ENCODE measurements at places on chromosomes 1 and 21.

GRCh38 chr1:156025876-156026275, 5.1 kb upstream of the SSR2 start:
- no peak for DNase-seq

DNA sequence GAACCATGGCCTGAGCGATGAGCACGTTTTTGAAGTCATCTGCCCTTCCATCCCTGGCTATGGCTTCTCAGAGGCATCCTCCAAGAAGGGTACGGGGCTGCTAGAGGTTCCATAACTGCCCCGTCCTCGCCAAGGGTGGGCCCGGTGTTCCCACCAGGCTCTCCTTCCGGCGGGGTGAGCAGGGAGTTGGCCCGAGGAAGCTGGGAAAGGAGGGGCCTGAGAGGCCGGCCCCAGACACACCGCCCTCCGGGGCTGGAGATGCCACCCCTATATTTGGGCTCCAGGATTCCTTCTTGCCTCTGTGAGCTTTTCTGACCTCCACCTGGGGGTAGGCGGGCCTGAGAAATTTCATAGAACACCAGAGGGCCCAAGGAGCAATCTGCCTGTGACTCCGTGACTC, 28.9 kb downstream of the EPHX1 start:
- no peak for DNase-seq

DNA sequence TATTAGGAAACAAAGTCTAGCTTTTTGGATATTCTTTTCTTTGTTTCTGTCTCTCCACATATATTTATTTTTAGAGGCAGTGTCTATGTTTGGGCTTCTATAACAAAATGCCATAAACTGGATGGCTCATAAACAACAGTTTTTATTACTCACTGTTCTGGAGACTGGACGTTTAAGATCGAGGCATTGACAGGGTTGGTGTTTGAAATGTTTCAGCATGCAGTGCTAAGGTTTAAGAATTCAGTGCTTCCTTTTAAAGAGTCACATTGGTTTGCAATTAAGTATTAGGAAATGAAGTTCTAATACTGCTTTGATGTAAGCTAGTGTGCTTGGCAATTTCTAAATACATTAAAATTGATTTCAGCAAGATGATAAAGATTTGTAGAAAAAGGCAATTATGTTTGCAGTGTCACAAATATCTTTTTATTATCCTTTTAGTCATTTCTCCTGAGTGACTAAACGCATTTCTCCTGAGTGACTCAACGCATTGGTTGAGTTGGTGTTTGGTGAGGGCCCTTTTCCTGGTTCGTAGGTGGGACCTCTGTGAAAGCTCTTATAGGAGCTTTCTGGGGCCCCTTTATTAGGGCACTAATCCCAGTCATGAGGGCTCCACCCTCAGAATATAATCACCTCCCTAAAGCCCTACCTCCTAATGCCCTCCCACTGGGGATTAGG, 317.0 kb downstream of the USP25 start:
- no peak for DNase-seq

GRCh38 chr1:205703072-205703471, 22.8 kb upstream of the SLC45A3 start:
- no peak for DNase-seq

- no peak for DNase-seq
Measured at GRCh38 chr1:89850844-89851415, 30.1 kb downstream of the LRRC8D start.

GRCh38 chr21:33317145-33317544, 7.6 kb upstream of the IFNAR1 start:
- no peak for DNase-seq

DNA sequence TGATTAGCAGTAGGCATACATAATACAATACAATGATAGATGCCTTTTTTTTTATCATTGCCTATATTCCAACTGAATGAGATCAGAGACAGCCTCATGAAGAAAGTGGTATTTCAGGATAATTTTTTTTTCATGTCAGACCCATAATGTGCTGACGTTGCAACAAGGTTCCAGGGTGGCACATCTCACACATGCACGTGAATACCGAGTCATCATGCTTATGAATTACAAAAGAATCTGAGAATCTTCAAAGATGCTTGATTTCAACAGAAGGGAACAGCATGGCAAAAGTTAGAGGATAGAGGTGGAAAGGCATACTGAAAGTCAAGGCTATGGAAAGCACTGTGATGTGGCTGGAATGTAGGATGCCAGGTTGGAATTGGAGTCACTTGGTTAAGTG, 5.0 kb upstream of the RNF11 start:
- no peak for DNase-seq

- no peak for DNase-seq
Measured at GRCh38 chr1:26558685-26559048, 29.1 kb downstream of the RPS6KA1 start.

DNA sequence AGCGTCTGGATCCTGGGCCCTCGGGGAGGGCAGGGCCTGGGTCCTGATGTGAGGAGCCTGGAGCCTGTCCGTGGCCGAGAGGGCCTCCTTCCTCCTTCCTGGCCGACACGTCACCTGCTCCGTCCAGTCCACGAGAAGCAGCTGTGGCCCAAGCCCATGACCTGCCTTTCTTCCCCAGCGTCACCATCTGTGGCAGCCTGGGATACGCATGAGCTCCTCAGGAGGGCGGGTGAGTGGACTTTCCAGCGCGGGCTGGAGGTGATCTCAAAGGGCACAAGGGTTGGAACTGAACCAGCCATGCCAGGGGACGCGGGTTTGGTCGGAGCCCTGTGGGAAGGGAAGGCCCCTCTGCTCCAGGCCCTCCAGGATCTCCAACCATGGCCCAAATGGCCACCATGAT, 90.4 kb downstream of the DHRS3 start:
- DNase-seq: no peak

DNA sequence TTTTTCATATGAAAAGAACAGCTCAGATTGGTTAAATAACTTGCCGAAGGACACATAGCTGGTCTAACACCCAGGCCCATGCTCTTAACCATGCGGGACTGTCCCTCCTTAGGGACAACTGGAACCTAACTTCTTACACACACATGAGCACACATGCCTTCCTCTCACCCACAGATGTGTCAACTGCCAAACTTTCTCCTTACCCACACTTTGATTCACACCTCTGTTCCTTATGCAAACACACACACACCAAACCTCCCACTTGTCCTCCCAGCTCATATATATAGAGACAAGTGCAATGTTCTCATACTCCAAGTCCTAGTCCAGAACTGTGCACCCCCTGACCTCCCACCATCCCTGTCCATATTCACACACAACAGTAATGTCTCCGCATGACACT, 4.3 kb downstream of the RAB25 start:
- DNase-seq: no peak

- DNase-seq: no peak
Measured at GRCh38 chr21:27362249-27362648, 395.4 kb upstream of the ADAMTS5 start.

DNA sequence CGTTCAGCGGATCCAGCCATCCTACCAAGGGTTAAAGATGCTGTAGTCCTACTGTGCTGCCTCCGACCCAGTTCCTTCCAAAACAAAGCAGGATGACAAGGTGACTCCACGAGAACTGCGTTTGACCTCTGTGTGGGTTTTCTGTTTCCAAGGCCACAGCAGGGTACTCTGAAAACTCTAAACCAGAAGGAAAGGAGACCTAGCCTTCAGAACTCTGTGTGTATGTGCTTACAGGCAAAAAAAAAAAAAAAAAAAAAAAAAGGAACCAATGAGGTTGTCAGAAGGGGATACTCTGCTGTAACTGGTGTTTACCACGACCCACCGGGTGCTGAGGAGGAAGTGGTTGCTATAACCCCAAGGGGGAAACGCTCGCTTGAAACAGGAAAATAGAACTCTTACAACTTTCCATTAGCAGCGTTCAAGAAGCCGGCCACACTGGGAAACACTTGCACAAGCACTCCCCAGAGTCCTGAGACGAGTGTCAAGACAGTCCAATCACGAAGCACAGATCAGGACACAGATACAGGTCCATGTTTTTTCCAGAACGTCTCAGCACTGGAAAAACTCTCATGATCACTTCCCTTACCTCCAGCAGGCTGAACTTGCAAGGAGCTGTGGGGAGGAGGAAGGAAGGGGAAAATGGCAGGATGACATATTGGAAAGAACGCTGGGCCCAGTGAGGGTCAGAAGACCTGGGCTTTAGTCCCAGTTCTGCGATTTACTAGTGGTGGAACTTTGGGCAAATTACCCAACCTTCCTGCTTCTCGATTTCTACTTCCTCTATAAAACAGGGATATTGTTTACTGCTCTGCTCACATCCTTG, 64.0 kb downstream of the ITPKB start:
- DNase-seq: no peak

- DNase-seq: no peak
Measured at GRCh38 chr1:185483664-185484450, 166.8 kb upstream of the IVNS1ABP start.

GRCh38 chr1:201535046-201535918, 3.6 kb upstream of the NAV1 start:
- no peak for DNase-seq

GRCh38 chr1:42934541-42935312, 23.9 kb downstream of the SLC2A1 start:
- no peak for DNase-seq

DNA sequence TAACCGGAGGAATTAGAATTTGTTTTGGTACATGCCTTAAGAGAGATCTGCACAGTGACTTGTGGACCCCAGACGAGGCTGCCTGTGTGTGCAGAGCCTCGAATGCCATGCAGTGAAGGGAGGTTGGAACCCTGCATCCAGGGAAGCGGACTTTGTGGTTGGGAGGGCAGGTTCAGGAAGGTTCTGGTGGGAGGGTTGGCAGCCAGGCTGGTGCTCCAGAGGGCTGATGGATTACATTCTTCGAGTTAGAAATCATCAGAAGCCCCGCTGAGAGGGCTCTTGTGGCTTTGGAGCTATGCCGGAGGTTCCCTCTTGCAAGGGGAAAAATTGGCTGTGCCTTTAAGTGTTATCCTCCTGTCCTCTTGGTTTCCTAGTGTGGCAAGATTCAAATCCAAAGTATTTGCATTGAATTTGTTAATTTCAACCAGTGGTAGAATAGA, 21.1 kb downstream of the ROR1 start:
- DNase-seq: no peak

- DNase-seq: no peak
Measured at GRCh38 chr1:200006711-200007110, 20.8 kb upstream of the NR5A2 start.

DNA sequence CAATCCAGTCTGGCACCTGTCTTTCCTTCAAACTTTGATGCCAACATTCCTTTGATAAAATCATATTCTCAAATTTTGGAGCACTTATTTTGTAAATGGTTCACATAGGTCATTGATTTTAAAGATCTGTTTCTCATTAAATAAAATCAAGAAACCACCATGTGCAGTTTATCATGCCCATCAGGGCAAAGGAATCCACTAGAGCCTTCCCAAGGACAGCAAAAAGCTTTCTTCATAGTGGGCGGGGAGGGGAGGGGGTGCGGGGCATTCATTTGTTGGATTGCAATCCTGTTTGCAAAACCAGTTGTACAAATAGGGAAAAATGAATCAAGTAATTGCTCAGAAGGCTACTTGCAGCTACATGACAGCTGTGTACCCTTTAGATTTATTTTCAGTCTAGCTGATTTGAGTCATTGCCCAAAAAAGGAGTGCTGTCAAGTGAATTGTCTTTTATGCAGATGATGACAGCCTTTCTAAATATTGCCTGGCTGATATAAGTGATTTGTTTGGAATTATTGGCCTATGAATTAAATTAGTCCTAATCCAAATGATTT, 23.0 kb downstream of the LRRC8B start:
- no peak for DNase-seq

GRCh38 chr1:22313321-22313720, 138.3 kb upstream of the ZBTB40 start:
- DNase-seq: no peak
